NCI-H82 (cell line): ENCODE measurements at places on chromosomes 13 and 19.

GRCh38 chr19:53977991-53978731, 13.3 kb upstream of the CACNG6 start:
- no peak for DNase-seq

DNA sequence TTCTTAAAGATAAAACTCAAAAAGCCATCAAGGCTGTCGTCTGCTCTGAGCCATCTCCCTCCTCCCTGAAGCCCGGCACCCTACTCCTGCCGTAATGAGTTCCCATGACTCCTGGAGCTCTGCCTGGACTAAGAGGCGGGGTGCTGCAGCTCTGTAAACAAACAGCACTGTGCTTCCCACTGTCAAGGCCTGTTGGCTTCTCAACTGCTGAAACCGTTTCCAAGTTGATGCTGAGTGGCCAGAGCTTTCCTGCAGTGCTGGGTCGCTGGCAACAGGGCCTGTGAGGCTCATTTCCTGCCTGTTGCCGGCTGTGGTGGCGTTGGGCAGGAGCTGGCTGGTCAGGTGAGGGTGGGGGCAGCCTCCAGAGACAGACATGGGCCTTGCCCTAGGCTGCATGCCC, 26.7 kb upstream of the ISYNA1 start:
- no peak for DNase-seq

- peak; percentile 79 for DNase-seq
These were observed 15.5 kb downstream of the ZNF211 start for GRCh38 chr19:57648331-57649003.

- no peak for DNase-seq
These were observed 49.2 kb downstream of the LATS2 start for GRCh38 chr13:21012211-21012610.

GRCh38 chr19:2394054-2394441, 33.3 kb downstream of the TIMM13 start:
- DNase-seq = no peak

DNA sequence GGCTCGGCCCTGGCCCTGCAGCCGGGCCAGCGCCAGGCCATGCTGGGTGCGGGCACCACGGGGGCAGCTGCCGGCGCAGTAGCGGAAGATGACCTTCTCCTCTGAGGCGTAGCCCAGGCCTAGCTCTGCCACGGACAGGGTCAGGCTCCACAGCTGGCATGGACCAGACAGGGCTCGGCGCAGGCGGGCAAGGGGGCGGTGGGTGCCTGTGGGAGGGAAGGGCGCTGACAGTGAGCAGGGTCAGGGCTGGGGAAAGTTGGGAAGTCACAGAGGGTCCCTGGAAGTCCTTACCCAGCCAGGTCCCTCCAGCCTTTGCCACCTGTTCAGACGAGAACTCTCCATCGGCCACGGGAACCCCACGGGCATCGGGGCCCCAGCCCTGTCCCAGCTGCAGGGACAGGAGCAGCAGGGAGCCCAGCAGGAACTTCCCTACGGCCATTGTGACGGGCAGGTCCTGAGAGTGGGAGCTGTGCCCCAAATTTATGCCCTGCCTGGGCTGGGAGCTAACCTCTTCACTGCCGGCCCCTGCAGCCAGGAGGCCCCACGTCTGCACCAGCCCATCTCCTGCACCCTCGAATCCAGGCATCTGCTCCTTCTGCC, at the start of gene PSPN:
Gene PSPN, minus strand, starts transcription at position 523 of the 600 bp plus-strand sequence. Its CDS starts 84 bp downstream, at position 439.
- no peak for DNase-seq
